ENCODE measurements at places on chromosomes 1 and 21.
A peak's percentile ranks its signal among the peaks of the same experiment; 100 is the strongest.

GRCh38 chr21:39568361-39568760 is 44.4 kb upstream of the B3GALT5 start:
- DNase-seq: no peak

DNA sequence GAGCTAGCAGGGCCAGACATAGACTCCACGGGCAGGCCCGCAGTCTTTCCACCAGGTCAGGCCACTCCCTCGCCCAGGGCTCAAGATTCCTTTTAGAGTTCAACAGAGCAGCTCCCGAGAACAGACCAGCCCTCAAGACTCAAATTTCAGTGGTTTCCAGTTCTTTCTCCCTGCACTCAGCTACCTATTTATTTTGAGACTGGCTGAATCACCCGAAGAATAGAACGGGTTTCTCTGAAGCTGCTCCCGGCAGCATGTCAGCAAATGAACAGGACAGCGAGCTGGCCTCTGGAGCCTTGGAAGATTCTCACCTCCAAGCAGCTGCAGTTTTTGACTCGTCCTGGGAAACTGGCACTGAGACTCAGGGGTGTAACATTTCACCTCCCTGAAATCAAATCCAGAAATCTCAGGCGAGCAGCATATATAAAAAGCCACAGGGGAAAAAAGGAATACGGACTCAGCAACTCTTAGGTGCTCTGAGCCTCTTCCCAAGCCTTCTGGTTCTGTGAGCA is 177.9 kb downstream of the CLIC6 start:
- DNase-seq: no peak

DNA sequence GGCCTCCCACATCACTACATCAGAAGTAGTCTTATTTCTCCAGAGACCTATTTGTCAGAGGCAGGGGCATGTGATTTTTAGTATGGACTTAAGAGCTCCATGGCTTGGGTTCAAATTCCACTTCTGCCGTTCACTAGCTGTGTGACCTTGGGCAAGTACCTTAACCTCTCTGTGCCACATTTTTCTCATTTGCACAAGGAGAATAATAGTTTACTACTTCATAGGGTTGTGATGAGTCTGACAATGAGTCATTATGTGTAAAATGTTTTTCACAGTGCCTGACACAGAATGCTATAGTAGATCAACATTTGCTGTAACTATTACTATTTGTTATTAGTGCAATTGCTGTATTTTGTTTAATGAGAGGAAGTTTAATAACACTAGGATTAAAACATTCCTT is 200.6 kb downstream of the PRDM2 start:
- no peak for DNase-seq

DNA sequence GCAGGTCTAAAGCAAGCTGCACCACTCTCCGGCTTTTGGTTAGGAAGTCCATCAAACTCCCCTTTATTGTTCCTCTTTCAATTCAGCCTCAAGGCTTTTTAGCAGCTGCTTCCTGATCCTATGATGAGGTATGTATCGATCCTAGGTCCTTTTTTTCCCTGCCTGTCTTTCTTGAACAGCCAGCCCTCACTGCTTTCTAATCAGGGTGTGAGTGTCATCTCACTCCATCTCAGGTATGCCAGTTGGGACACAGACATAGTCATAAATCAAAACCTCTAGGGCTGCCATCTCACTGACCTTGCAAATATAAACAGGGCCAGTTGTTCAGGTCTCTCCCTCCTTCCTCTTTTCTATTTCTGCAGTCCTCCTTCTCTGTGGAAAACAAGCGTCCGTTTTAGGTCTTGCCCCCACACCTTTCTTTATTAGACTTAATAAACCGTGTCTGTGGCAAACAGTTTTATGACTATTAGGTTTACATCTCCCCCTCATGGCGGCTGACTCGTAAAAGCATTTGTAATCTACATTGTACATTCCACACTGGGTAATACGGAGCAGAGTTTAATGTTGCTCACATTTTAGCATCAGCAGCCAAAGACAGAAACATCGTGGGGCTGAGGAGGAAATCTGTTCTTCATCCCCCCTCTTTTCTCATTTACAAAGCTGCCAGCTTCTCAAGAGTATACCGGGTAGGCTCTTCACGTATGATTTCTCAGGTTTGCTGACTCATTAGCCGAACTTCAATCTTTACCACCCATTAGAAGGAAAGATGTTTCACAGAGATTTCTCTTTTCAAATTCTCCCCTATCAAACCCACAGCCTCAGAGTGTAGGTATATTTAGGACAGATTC is 11.6 kb downstream of the STYXL2 start:
- DNase-seq: no peak

- DNase-seq: peak; percentile 90
These were observed 127.4 kb upstream of the DPYD start for GRCh38 chr1:98048244-98048643.

GRCh38 chr21:23718446-23719285 is 1888.6 kb downstream of the MRPL39 start:
- no peak for DNase-seq

GRCh38 chr1:81812712-81813111 is 12.0 kb downstream of the ADGRL2 start:
- no peak for DNase-seq

DNA sequence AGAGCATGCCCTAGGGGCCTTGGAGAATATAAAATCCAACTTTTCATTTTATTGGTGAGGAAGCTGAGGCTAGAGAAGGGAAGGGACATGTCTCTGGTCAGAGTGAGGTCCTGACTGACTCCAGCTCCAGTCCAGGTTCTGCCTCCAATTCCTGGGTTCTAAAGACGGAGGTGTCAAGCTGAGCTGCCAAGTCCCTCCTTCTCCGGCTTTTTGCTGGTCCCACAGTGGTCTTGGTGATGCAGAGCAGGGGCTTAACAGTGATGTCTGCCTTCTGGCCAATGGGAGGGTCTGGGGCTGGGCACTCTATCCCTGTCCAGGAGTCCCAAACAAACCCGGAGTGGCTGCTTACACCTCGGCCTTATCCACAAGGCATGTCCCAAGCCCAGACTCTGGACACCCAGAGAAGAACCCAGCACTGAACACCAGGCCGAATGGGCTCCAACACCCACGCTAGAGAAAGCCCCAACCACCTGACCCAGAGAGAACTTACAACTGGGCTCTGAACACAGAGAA is 104.8 kb downstream of the EBNA1BP2 start:
- DNase-seq: no peak

- DNase-seq: no peak
These were observed 365.4 kb upstream of the DUSP10 start for GRCh38 chr1:222107267-222107666.

DNA sequence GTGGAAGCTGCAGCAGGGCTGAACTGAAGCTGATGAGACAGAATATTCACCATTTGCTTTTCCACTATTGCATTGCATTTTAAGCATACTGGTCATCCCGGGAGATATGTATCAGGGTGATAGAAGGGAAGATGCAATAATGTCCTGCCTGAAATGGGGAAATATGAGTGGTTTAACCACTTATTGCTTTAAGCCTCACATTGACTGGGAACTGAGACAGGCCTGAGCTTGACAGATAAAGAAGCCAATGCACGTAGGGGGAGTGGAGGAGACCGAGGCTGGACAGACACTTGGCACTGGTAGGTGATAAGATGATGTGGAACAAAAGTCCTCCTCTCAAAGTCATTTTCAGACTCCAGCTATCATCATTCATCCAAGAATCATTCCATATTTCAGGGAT is 911.7 kb upstream of the NCAM2 start:
- no peak for DNase-seq

GRCh38 chr1:2238361-2239012 is 10.4 kb downstream of the SKI start:
- no peak for DNase-seq

GRCh38 chr1:226674892-226675714 is 64.0 kb downstream of the ITPKB start:
- DNase-seq: no peak

DNA sequence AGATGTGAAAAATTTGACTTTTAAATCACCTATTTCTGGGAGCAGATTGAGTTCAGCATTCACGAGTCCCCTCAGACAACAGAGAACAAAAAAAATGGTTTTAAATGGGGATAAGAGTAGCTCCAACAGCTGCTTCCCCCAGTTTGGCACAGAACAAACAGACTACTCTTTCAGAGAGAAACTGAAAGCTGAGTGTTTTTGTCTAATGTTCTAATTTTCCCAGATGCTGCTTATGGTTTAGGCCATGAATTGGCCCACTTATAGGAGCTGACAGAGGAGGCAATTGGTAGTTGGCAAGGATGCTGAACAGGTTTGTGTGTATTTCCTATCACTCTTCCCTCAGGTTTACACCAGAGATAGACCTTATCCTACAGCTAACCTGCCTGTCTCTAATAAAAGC is 1637.4 kb upstream of the PRMT6 start:
- no peak for DNase-seq

DNA sequence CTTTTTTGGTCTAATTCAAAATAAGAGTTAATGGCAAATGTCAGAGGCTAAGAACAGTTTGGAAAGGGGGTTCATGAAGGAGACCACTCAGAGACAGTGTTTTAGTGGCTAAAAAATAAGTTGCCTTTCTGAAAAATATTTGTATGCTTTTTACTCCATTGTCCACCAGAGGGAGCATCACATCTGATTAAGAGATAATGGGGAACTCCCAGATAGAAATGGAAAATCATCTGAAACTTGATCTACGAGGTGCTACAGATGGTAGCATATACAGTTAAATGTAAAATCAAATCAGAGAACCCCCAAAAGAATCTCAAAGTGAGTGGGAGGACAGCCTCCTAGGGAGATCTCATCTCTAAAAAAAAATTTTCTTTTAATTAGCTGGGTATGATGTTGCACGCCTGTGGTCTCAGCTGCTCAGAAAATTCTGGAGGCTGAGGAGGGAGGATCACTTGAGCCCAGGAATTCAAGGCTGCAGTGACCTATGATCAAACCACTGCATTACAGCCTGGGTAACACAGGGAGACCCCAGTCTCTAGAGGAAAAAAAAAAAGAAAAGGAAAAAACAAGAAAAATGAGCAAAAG is 9.7 kb downstream of the SMYD3 start:
- DNase-seq: no peak

GRCh38 chr1:12496154-12496961 is 121.7 kb downstream of the DHRS3 start:
- no peak for DNase-seq

GRCh38 chr1:185152187-185152767 is 4.5 kb downstream of the TRMT1L start:
- no peak for DNase-seq

GRCh38 chr1:219989766-219990165 is 56.5 kb downstream of the EPRS1 start:
- no peak for DNase-seq

DNA sequence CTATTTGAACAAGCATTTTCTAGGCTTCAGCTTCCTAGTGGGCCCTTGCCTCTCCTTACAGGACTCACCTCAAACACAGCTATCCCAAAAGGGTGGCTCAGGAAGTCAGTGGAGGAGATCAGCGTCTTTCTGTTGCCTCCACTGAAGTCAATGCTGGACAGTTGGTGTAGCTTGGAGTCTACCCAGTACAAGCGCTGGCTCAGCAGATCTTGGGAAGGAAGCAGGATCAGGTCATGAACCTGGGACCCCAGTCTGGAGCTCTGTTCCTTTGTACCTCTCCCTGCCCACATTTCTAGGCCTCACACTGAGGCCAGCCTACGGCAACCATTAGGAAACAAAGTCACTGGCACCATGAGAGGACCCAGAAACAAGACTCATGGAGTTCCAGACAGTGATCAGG is 23.7 kb upstream of the MAGOH start:
- no peak for DNase-seq

DNA sequence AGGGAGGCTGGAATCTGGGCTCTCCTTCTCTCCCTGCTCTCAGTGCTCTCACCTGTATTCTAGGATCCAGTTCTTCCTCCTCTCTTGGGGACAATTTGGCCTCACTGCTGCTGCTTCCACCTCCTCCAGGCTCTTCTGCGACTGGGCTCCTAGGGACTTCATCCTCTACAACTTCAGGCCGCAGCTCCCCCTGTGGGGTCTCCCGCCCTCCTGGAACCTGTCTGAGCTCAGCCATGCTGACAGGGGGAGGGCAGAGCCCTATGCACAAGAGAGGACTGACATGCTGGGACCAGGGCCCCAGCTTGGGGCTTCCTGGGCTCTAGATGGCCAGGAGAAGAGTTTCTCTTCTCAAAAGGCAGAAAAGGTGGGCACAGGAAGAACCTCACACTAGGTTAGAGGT is 1.0 kb downstream of the SH3BP5L start:
- DNase-seq: no peak

DNA sequence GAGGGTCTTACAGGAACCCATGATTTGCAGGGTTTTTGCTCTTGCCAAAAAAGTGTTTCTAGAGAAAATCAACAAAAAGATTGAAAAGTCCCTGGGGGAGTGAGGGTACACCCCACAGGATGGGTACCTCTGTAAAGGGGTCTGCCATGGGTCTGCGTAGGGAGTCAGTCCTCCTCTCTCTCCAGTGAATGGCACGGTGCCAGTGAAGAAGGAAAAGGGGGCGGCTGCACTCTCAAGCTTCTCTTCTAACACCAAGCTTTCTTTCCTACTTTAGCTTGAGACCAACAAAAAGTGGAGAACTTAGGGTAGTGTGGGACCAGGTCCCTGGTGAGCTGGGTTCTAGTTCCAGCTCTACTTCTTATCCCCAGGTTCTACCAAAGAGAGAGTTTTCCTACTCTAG is 87.4 kb downstream of the GLUL start:
- no peak for DNase-seq

DNA sequence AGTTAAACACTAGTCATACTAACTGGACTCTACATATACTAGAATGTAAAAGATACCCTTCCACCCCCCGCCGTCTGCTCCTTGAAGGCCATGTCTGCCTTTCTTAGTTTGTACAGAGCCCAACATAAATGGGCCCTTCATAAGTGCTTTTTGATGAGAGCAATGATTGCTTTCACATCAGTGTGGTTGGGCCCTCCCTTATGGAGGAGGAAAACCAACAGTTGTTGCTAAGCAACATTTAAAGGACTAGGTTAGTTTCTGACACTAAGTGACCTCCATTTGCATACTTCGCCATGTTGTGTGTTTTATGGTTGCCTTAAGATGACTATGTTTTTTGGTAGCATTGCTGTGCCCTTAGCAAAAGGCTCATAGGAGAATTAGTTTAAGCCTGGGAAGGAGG is 182.0 kb upstream of the SGIP1 start:
- DNase-seq: no peak

GRCh38 chr1:230806552-230806951 is 59.4 kb downstream of the CAPN9 start:
- no peak for DNase-seq

DNA sequence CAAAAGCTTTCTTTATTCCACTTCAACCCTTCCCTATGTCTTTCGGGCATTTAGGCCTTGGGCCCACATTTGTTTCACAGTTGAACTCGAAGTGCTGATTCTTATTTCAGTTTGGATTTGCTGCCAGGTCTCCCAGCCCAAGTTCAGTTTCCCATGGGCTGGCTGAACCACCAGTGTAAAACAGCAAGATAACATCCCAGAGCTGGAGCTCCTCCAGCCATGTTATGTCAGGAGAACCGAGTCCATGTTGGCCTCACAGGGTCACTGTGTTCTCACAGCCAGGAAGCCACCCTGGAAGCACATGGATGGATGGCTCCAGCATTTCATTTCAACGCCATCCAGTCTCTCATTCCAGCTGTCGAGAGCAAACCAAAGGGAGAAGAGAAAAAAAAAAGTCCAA is 45.2 kb upstream of the RXRG start:
- no peak for DNase-seq

- DNase-seq: no peak
These were observed 87.7 kb downstream of the POFUT2 start for GRCh38 chr21:45200031-45200430.

GRCh38 chr21:42666925-42667324 is 13.5 kb downstream of the PDE9A start:
- DNase-seq: no peak

Data from mesothelial cell of epicardium (in vitro differentiated cells).